ENCODE measurements at places on chromosomes 2 and 18. TPM values are rescaled to one million over a fixed set of nuclear protein-coding genes. Genes with fewer than 3 reads are reported as not detected.

DNA sequence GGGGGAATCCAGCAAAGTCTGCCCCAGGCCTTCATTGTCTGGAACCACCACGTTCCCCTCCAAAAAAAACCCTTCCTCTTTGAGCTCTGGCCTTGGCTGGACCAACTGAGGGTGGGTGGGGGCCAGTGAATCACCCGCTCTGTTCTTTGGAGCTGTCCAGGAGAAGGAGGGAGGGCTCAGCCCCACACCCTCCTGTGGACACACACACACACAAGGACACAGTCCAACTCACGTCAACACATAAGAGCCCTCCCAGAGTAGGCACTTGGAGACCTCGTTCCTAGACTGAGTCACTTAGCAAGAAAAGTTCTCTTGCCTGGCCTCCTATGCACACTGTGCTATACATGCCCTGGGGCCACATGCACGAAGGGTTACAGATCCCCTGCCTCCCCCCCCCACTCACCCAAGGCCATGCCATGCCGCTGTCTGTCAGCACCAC lies 1.2 kb upstream of the TNS1 start:
- H3K36me3 ChIP-seq = no peaks in the 10 kb centered on the region
- H3K4me1 ChIP-seq = peaks cover 10% of the 10 kb centered on the region
- H3K4me3 ChIP-seq = no peak overlapping the region
- no peak for DNase-seq

DNA sequence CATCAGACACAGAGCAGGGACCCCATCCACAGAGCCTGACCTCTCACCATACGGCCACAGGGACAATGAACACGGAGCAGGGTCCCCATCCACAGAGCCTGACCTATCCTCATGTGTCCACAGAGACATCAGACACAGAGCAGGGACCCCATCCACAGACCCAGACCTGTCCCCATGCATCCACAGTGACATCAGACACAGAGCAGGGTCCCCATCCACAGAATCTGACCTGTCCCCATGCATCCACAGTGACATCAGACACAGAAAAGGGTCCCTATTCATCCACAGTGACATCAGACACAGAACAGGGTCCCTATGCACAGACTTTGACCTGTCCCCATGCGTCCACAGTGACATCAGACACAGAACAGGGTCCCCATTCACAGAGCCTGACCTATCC lies 325.1 kb upstream of the RAB6C start:
- H3K4me3 ChIP-seq = no peak overlapping the region
- H3K36me3 ChIP-seq = no peaks in the 10 kb centered on the region
- peaks cover 26% of the 10 kb centered on the region for H3K27me3 ChIP-seq
- no peaks in the 10 kb centered on the region for H3K4me1 ChIP-seq
- no peak overlapping the region for H3K27ac ChIP-seq
- DNase-seq = no peak

AGXT gene
- 0.34 TPM for total RNA-seq

DNA sequence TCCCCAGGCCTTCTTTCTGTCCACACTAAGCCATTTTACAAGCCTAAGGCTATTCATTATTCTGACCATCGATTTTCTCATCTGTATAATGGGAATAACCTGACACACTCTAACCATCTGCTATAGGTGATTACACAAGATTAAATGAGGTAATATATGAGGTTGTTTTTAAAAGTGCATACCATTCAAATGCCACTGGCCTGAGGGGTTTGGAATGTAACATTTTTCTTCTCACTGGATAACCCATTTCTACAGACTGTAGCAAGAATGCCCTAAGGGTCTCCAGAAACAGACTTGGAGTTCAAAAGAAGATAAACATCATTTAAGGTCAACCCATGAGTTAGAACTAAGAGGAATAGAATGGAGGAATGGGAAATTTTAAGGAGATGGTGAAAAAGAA lies 111.7 kb upstream of the SETBP1 start:
- no peaks in the 10 kb centered on the region for H3K27me3 ChIP-seq
- no peaks in the 10 kb centered on the region for H3K4me1 ChIP-seq
- no peaks in the 10 kb centered on the region for H3K36me3 ChIP-seq

LYG2 gene
- total RNA-seq = 0.27 TPM

DOK6 gene
- total RNA-seq = not detected
